ENCODE measurements at places on chromosomes 12 and 14.

GRCh38 chr12:2686280-2686646, 108.5 kb upstream of the FKBP4 start:
- H3K36me3 ChIP-seq: no peaks in the 10 kb centered on the region
- no peak for DNase-seq
- H3K4me3 ChIP-seq: no peak overlapping the region
- H3K27me3 ChIP-seq: peaks cover 4% of the 10 kb centered on the region

- no peak overlapping the region for H3K27ac ChIP-seq
- H3K27me3 ChIP-seq: no peaks in the 10 kb centered on the region
- H3K4me1 ChIP-seq: no peaks in the 10 kb centered on the region
These were observed 336.7 kb downstream of the ADGRD1 start for GRCh38 chr12:131290255-131290959.

DNA sequence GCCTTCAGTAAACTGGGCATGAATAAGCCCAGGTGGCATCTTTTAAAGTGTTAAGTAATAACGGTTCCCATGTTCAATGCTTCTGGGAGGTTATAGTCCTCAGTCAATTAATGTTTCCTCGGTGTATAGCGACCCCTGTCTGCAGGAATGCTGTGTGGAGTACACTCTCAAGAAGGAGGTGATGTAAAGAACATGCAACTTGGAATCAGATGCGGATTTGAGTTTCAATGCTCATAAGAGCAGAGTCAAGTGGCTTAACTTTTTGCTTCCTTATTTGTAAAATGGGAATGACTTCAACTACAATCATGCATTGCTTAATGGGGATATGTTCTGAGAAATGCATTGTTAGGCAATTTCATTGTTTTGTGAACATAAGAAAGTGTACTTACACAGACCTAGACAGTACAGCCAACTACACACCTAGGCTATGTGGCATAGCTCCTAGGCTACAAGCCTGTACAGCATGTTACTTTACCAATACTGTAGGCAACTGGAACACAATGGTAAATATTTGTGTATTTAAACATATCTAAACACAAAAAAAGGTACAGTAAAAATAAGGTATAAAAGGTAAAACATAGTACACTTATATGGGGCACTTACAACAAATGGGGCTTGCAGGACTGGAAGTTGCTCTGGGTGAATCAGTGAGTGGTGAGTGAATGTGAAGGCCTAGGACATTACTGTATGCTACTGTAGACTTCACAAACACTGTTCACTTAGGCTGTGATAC, 6.7 kb upstream of the MRPS35 start:
- no peaks in the 10 kb centered on the region for H3K36me3 ChIP-seq
- H3K4me1 ChIP-seq: no peaks in the 10 kb centered on the region
- DNase-seq: peak; percentile 68

DNA sequence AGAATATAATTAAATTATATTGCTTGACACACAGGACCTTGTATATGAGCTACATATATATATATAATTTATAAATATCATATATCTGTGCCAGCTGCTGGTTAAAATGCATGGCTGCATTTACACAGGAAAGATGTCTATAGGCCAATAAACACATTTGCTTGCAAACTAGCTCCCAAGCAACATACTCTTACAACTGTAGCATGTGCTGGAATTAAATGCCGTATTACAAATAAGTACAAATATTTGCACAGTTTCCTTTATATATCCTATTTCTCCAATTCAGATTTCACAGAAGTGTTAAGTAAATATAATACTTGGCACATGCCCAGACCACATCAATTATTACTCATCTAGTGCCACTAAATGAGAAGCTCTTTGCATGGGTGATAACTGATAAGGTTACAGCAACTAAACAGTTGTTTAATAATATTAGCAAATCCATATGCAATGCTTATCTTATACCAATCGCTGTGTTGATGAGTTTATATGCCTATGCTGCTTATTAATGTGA, 66.7 kb upstream of the E2F7 start:
- H3K36me3 ChIP-seq: no peaks in the 10 kb centered on the region
- H3K4me1 ChIP-seq: no peaks in the 10 kb centered on the region
- no peak overlapping the region for H3K4me3 ChIP-seq
- no peak for DNase-seq
- H3K27ac ChIP-seq: no peak overlapping the region

DNA sequence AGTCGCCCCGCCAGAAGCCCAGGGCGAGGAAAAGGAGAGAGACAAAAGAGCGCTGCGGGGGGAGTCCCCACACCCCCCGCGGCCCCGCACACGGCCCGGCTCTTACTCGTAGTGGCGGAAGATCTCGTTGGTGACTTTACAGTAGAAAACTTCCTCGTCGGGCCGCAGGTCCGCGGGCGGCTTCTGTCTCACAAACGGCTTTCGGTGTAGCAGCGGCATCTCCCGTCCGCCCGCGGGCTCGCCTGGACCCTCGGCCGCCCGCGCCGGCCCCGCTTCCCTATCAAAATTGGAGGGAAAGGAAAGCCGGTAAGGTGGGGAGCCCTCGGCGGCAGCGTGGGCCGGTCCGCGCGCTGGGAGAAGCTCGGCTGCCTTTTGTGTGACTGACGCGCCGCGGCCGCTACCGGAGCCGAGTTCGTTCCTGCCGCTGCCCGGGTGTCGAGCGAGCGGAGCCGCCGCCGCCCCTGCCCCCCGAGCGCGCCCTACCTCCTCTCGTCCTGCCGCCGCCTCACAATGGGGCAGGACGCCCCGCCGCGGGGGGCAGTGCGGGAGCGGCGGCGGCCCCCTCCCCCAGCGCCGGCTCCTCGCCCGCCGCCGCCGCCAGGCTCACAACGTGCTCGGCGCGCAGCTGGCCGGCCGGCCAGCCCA, 652 bp downstream of the BAZ1A start:
- H3K27me3 ChIP-seq: no peaks in the 10 kb centered on the region
- peak; percentile 39 for DNase-seq
- H3K36me3 ChIP-seq: no peaks in the 10 kb centered on the region

Measured in adrenal gland (tissue), 19 donors.